ENCODE measurements at places on chromosomes 2 and 18. TPM values are rescaled to one million over a fixed set of nuclear protein-coding genes. Genes with fewer than 3 reads are reported as not detected.

DNA sequence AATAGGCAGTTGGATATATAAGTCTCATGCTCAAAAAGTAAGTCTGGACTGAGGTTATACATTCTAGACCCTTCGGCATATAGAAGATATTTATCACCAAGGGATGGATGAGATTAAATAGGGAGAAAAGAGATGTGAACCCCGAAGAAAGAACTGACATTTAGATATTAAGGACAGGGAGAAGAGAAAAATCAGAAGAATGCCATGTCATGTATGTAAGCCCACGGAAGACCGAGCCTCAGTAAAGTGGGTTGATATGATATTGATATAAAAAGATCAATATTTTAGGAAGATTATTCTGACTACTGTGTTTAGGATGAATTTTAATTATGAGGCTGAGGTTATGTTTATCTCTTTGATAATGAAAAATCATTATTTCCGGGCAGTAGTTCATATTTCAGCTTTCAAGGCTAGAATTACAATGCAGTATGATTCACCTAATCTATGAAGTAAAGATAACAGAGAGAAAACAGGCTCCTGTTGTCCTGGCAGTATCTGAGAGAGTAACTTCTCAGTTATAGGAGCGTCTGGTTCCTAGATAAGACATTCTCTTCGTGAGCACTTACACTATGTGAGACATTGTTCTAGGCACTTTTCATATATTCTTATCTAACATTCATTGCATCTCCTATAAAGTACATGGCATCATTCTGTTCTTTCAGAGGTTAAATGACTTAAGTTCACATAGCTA lies 83.0 kb downstream of the UBR3 start:
- no peak for DNase-seq

- DNase-seq, result no peak
Measured at GRCh38 chr2:24771764-24772586, 21.2 kb downstream of the PTRHD1 start.

GRCh38 chr18:63253428-63254372 lies 65.9 kb downstream of the BCL2 start:
- no peak for DNase-seq

- DNase-seq, result no peak
Measured at GRCh38 chr2:43515807-43516497, 79.9 kb downstream of the THADA start.

DNA sequence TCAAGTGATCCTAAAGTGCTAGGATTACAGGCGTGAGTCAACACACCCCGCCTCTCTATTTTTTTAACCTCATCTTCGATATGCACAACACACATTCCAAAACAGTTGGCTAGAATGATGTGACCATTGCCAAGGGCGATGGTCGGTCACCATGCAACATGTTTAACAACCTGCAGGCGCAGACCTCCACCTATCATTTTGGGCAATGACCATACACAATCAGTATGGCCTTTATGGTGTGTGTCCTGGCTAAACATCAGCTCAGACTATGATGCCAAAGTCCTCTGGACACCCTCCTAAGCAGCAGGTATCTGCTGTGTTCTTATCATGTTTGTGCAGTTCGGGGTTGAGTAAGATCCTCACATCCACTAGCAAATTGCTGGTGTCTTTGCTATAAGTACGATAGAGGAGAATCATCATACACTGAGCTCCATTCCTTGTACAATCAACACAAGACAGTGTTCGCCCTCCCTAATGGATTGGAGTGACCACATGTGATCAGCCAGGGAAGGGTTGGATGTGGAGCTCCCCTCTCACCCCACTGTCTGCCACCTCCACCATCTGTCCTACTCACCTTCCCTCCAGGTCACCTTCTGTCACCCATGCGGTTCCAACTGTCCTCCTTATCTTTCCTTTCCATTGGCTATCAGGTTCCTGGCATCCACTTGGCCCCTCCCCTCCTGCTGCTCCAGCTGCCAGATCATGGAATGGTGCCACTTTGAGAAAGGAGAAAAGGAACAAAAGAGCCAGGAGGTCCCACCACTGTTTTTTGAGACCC lies 7.9 kb upstream of the RNF152 start:
- no peak for DNase-seq

DNA sequence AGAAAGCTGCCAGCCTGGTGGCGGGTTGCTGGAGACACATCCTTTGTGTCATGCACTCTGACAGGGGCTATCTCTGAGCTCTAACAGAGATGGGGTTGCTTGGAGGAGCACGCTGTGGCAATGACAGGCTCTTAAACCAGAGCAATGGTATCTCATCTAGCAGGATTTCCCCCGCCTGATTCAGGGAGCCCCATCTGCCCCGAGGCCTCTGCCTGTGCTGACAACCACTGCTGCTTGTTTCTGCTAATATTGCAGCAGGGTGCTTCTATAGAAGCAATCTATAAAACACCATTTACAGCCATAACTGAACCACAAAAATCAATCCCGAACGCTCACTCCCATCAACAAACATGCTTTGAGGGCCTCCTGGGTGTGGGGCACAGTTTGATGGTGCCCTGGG lies 12.8 kb upstream of the DNPEP start:
- no peak for DNase-seq

RAB6C gene
- total RNA-seq, result not detected

DNA sequence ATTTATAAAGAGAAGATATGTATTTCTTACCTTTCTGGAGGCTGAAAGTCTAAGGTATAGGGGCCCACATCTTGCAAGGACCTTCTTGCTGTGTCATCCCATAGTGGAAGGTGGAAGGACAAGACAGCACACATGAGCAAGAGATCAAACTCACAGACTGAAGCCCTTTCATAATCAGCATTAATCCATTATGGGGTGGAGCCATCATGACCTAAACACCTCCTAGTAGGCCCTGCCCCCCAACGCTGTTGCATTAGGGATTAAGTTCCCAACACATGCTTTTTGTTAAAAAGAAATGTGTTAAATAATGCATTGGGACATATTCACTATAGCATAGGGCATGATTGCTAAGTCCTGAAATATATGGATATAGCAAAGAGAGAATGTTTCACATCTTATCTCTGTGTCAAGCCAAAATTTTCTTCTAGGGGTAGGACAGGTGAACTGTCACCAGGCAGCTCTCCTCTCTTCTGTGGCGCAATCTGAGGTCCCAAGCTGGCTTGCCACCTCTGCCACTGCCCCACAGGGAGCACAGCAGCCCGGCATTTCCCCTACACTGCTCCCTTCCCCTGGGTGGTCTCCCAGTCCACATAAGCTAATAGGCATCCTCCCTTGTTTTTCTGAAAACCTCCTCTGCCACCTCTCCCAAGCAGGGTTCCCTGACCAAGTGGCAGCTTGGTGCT lies 8.3 kb upstream of the CTIF start:
- no peak for DNase-seq

DNA sequence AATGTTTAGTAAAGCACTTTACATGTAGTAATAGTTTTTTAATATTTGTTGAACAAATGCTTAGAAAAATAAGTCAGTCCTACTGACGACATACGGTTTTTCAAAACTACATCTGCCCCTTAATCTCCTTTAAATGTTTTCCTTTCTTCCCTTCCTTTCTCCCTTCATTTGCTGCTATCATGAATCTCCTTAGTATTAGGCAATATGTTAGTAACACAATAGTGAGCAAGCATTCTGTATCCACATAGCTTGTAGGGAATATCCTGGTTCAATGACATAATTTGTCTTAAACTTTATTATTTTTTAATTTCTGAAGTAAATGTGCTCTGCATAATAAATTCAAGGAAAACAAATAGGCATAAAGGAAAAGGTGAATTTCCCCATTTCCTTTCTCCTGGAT lies 79.1 kb downstream of the ACSL3 start:
- DNase-seq, result no peak

UXS1 gene
- 133 TPM for total RNA-seq

CAPN14 gene
- total RNA-seq, result 0.15 TPM

GRCh38 chr18:76493213-76494161 lies 1.6 kb downstream of the ZNF516 start:
- DNase-seq, result no peak

DNA sequence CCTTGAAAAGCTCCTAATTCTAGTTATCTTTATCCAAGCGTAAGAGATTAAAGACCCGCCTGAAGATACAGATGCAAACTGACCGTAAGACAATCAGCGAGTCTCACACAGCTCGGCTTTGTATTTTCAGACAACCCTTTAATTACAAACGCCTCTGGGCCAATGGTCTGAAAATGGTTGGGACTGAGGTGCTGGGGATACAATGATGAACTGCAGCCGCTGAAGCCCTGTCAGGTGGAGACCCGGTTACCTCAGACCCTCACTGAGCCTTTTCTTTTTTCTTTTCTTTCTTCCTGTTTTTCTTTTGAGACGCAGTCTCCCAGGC lies 715 bp upstream of the CFAP36 start:
- no peak for DNase-seq

- no peak for DNase-seq
Measured at GRCh38 chr2:237511433-237511832, 24.4 kb downstream of the MLPH start.

IL18RAP gene
- not detected for total RNA-seq

RGPD4 gene
- not detected for total RNA-seq

REG3G gene
- total RNA-seq, result not detected

- DNase-seq, result no peak
Measured at GRCh38 chr2:181111059-181111458, 130.7 kb downstream of the UBE2E3 start.

DNA sequence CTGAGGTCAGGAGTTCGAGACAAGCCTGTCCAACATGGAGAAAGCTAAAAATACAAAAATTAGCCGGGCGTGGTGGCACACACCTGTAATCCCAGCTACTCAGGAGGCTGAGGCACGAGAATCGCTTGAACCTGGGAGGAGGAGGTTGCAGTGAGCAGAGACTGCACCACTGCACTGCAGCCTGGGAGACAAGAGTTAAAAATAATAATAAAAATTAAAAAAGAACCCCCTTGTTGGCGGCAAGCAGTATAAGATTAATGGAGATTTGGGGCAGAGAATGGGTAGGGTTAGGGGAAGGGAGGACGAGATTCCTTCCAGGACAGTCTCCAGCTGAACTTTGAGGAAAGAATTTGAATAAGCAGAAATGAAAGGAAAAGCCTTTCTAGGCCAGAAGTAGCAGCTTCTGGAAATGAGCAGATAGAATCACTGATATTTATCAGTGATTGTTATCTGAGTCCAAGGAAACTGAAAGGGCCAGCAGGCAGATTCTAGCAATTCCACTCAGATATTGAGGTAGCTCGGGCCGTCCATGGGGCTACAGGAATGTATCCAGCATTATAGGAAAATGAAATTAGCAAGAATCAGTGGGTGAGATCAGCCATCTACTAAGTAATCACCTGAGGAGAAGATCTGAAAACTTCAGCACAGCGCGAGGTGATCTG lies 7.0 kb upstream of the MYCN start:
- DNase-seq, result no peak

DNA sequence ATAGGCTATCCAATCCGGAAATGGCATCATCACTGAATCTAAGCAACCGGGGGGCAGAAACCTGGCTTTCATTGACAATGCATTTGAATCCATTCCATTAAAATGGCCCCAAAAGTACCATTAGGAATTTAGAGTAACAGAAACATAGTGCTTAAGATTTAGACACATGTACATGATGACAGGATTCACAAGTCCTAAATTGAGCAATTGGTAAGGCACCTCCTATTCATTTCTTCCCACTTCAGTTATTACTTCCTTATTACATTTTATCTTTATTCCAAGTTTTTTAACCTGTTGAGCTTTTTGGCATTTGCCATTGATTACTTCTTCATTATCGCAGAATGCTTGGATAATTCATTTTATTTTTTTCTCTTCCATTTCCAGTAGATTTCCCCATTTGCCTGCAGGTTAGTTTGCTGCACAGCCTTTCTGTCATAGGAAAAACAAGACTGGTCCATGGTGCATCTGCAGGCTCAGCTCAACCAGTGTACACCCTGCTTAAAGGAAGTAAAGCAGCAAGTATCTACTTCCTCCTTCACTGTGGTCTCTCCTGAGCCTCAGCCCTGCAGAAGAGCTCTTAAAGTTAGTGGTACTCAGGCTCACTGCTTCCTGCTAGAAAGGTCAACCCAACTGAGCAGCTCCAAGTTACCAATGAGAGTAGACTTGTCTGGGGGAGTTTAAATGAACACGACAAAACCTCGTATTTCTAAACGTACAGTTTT lies 89.2 kb downstream of the DOCK10 start:
- no peak for DNase-seq

AMMECR1L gene
- total RNA-seq, result 20.7 TPM

DNA sequence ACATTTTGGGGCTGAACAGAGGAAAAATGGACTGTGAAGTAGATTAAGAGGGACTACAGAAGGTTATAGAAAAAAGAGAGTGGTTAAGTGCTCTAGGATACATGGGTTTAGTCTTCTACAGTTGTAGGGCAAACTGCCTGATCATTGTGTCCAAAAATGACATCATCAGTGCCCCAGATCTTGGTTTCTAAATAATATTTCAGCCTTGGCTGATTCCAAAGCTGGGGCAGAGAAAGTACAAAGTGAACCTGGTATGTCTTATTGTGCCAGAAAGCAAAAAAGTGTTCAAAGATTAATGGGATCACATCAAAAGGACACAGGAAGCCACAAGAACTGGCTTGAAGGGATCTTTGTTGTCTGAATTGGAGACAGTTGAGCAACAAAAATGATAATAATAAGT lies 97.1 kb upstream of the ZNF521 start:
- DNase-seq, result no peak

INPP4A gene
- 21.9 TPM for total RNA-seq

ST6GAL2 gene
- 39.5 TPM for total RNA-seq
